ENCODE measurements at places on chromosomes 12 and 14. TPM values are rescaled to one million over a fixed set of nuclear protein-coding genes. Genes with fewer than 3 reads are reported as not detected.

GRCh38 chr14:101359221-101360053 lies 201.9 kb upstream of the DIO3 start:
- peak; percentile 28 for DNase-seq

GRCh38 chr12:109863847-109864712 lies 16.3 kb downstream of the GLTP start:
- DNase-seq: peak; percentile 17

DNA sequence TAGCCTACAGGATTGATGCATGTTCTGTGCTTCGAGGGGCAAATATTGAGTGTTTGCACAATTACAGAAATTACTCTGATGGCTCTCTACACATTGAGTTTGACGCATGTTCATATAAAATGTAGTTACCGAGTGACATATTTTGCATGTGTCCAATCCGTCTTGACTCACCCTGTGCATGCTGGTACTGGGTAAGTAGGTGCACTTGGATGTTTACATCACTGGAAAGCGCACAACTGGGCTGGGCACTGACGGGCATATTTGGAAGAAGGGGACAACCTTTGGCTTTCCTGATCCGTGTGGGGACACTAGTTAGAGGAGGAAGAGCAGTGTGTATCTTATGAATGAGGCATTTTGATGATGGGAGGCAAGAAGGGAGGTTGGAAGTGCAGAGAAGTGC lies 4.9 kb upstream of the KRT6A start:
- no peak for DNase-seq

GRCh38 chr12:103102225-103102744 lies 144.8 kb downstream of the ASCL1 start:
- no peak for DNase-seq

GRCh38 chr14:63656194-63656593 lies 14.5 kb upstream of the WDR89 start:
- DNase-seq: no peak

DNA sequence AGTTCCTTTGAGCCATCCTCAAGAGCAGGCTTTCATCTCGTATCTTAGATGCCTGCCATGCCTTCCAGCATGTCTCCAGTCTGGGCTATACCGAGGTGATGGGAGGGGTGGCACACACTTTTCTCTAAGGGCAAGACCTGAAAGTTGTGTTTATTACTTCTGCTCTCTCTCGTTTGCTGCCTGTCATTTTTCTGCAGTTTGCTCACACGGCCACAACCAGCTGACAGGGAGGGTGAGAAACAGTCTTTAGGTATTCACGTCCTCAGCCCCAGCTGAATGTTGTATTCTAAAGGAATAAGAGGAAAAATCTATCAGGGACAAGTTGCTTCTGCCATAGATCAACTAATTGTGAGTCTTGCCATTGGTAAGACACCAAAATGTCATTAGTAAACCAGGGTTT lies 88.0 kb downstream of the TMTC2 start:
- no peak for DNase-seq

DNA sequence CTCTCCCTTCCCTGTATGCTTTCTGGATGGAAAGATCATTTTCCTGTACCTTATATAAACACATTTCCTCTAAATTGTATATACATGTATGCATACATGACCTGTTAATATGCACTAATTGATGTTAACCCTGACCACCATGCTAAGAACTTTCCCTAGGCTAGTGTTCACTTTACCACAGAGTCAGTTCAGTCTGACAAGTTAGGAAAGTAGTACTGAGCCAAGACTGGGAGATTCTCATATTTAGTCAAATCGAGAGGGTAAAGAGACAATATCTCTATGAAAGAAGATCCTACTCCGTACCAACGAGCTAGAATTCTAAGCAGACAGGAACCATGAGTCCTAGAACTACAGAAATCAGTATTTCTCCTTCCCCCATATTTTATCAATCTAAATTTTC lies 36.8 kb downstream of the ATF7 start:
- DNase-seq: no peak

- no peak for DNase-seq
Observed at GRCh38 chr12:74945771-74946198, 263.9 kb downstream of the KCNC2 start.

GLS2 gene
- 1.8 TPM for total RNA-seq

ERP27 gene
- 0.49 TPM for total RNA-seq

CCND2 gene
- total RNA-seq: 64.1 TPM
